ELF-1 (cell line): ENCODE measurements at places on chromosomes 3 and 15.

DNA sequence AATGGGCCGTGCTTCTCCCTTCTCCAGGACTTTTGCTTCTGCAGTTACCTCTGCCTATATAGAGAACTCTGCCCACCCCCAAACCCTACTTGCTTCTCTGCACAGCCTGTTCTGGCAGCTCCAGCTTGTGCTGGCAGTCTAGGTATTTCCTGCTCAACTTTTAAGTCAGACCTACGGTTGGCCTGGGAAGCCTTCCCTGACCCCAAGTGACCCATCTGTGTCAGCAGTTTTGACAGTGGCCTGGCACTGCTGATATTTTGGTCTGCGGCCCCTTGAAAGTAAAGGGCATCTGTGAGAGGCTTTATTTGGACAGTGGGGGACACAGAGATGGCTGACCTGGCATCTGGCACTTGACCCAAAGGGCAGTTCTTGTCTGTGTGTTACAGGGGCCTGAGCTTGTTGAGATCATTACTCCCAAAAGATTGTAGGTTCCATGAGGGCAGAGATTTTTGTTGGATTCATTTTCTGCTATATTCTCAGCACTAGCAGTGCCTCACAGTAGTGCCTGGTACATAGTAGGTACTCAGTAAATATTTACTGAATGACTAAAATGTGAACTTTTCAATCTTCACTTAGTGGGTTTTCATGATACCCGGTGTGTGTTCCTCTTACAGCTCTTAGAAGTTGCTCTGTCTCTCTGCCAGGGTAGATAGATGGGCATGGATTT is 55.2 kb upstream of the TRAK1 start:
- peak; percentile 46 for DNase-seq

- DNase-seq, result no peak
Measured at GRCh38 chr3:52724511-52724910, 18.6 kb downstream of the SPCS1 start.

- no peak for DNase-seq
Measured at GRCh38 chr15:58161436-58161930, 23.3 kb downstream of the AQP9 start.

- no peak for DNase-seq
Measured at GRCh38 chr15:27850050-27850449, 249.1 kb downstream of the OCA2 start.

- DNase-seq, result no peak
Measured at GRCh38 chr3:31534065-31534425, 1.3 kb downstream of the STT3B start.

- no peak for DNase-seq
Measured at GRCh38 chr15:76065793-76066192, 6.0 kb downstream of the TMEM266 start.

GRCh38 chr15:50925281-50925680 is 16.8 kb downstream of the AP4E1 start:
- DNase-seq, result no peak

DNA sequence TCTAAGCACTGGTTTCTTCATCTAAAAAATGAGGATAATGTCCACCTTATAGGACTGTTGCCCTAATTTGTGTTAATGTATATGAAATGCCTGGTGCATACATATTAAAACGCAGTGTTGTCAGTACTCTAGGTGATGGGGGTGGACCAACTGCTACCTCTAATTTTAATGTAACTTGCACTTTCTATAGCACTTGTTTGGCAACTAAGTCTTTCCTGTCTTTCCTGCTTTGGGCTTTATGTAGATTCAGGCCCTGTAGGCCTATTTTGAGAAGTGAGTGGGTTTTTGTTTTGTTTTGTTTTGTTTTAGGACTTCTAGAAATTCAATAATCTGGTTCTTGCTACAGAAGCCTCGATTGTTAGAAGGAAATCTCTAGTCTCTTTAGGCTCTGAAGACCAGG is 21.2 kb downstream of the SLC7A14 start:
- DNase-seq, result no peak

DNA sequence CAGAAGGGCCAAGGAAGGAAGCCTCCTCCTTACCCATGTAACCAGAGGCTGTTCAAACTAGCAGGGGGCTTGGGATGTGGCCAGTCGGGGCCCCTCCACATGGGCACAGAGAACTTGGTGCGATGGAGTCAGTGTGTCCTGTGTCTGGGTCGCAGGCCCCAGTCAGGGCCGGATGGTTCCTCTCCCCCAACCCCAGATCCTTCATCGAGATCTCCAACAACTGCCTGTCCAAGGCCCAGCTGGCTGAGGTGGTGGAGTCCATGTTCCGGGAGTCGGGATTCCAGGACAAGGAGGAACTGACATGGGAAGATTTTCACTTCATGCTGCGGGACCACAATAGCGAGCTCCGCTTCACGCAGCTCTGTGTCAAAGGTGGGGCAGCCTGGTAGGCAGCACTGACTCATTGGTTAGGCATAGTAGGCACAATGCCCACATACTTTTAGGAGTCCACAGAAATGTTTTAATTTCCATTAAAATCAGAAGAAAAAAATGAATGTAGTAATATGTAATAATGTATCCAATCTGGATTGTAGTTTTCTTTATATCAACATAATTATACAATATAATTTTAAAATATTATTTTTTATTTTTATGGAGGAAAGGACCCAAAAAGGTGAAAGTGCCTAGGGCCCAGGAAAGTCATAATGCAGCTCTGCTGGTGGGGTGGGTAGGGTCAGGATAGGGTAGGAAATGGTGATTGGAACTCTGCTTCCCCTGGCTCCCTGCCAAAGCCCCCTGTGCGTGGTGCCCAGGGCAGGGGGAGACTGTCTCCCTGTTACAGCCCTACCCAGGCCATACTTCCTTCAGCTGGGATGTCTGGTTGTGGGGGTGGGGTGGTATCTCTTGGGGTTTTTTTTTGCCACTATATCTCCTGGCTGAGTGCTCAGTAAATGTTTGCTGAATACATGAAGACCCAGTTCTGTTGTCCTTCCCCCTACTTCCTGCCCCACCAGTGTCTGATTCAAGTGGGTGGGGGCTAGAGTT is 18.6 kb downstream of the DUOX1 start:
- DNase-seq, result no peak

DNA sequence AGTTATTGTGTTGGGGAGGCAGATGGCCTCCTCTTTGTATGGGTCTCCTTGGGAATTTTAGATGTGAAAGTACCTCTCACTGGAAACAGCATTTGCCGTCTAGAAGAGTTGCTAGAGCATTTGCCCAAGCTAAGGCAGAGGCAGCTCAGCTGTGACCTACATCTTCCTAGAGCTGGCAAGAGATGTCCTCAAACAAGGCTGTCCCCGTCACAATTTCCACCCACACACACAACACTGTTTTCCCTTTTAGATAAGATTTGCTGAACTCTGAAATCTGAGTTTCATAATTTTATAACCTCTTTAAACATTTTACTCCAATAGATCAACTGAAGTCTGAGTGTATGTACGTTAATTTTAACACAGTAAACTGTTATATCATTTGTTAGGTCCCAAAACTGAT is 352.6 kb downstream of the EPHB1 start:
- DNase-seq, result no peak

GRCh38 chr3:5725801-5726200 is 538.3 kb downstream of the EDEM1 start:
- DNase-seq, result no peak

DNA sequence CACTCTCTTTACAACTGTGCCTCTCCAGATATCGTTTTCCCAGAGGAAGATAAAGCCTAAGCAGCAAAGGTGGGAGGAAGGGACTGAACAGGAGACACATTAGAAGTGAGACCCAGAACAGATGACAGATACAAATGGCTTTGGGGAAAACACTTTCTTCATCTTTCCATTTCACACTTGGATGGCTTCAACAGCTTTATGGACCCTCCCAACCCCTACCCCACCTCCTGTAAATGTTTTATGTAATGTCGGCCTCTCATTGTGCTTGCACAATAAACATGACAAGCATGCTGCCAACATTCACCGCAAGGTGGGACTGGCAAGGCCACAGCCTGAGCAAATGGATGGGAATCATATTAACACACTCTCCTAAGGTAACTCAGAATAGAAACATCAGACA is 1088.6 kb downstream of the TUSC7 start:
- DNase-seq, result no peak

DNA sequence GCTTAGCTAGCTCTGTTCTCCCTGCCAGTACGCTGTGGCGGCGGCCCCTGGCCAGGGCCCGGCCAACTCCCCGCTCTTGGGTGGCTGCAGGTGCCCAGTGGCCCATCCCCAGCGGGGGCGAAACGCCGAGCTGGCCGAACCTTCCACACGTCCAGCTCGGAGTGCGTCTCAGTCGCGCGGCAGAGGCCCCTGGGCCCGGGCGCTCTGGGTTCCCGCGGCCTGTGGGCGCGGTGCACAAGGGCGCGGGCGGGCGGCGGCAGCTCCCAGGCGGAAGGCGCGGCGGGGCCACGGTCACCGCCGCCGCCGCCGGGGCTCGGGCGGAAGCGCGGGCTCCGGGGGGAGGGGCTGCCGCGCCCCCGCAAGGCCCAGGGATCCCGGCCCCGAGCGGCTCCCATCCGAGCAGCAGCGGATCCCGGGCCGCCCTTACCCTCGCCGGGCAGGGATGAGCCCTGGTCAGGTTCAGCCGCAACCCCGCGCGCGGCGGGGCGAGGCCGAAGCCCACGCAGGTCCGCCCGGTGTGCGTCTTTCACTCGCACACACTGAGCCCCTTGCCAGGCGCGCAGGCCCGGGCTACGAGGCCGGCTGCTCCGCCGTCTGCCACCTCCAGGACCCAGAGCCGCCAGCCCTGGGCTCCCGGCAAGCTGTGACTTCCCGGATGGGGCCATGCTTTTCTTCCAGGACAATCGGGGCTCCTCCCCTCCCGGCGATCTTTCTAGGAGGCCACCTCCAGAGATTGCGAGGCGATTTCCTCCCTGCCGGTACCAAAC is 54.2 kb downstream of the CCDC54 start:
- peak; percentile 82 for DNase-seq

- DNase-seq, result peak; percentile 55
Measured at GRCh38 chr15:98728082-98728810, 79.9 kb downstream of the IGF1R start.

- DNase-seq, result no peak
Measured at GRCh38 chr3:5143464-5143863, 21.4 kb downstream of the ARL8B start.

- DNase-seq, result no peak
Measured at GRCh38 chr3:74756674-74757073, 142.2 kb upstream of the CNTN3 start.

- peak; percentile 42 for DNase-seq
Measured at GRCh38 chr15:31402511-31403056, 75.9 kb downstream of the KLF13 start.

DNA sequence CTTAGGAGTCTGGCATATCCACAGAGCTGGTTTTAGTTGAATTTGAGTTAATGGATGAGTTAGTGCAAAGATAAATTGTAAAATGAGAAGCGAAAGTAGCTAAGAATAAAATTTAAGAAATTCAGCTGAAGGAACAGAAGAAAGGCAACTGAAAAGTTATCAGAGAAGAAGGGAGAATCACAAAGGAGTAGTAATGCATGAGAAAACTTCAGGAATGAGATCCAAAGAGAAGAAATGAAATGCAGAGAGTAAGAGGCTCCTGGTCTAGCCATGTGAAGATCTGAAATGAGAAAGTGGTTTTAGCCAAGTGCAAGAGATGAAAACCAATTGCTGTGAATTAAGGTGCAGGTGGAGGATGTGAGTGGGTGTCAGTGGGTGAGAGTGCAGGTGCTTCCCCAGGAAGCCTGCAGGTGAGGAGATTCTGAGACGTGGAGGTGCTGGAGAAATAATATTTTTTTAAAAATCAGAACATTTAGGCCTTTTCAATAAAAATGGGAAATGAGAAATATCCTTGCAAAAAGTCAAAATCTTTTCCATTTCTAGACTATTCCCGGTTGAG is 18.5 kb downstream of the KBTBD8 start:
- DNase-seq, result no peak

DNA sequence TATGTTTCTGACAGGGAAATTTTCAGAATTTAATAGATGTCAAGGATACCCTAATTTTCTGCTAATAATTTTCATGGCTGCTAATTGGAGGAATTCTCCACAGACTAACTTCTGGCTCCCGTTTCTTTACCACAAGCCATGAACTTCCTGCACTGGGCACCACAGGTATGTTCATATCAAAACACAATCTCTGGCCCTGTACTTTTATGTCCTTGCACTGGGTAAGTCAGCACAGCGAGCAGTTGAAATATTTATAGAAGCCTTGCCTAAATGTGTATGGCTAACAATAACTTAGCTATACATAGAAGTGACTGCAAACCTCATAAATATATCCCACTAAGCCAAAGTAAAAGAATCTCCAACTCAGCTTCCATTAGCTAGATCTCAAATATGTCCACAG is 246.9 kb downstream of the ZIC1 start:
- DNase-seq, result no peak

DNA sequence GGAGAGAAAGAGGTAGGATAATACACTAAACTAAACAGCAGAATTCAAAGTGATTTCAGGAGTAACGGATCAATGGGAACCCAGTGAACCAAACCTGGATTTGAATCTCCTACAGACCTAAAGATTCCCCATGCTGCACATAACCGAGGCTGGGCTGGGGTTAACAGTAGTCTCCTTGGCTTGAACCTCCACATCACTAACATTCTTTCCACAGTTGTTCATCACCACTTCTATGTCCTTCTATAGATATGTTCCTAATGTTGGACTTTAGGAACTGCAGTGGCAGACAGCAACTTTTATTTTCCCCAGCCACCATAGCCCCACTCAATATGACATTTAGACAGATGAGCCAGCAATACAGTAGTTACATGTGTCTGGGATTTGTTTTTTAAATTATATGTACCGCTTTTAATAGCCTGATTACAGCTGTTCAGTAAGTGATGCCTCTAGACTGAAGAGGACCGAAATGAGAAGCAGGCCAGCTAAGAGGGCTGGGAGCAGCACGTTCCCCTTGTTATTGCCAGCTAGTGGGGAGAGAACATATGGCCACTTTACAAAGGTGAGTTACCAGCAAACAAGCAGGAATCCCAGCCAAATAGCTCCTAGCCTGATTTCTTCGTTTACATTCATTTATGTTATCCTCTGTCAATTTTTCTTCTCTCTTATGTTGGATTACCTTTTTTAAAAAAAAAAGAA is 472.6 kb upstream of the CDIN1 start:
- no peak for DNase-seq

DNA sequence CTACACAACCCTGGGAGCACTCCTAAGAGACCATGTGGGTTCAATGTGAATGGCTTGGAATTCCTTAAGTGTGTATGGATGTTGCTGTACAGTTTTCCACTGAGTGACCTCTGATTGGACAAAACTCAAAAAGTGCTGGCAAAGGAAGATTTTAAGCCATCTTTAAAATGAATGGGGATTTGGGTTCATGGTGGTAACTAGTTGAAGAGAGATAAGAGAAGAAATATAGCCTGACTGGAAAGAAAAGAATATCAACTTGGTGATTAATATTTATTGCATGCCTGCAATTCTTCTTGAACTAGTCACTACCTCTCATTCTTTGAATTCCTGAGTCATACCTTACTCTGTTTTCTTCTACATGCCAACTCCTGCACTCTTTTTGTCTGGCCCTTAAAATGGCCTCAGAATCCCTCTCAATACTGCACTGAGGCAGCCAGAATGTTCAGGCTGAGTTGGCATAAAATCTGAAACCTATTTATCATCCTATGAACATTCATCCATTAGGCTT is 124.7 kb downstream of the RPL22L1 start:
- DNase-seq, result no peak

- no peak for DNase-seq
Measured at GRCh38 chr3:69462826-69463100, 76.9 kb upstream of the FRMD4B start.
